CD8-positive, alpha-beta T cell (primary cell): ENCODE measurements at places on chromosomes 16 and 17. TPM values are rescaled to one million over a fixed set of nuclear protein-coding genes. Genes with fewer than 3 reads are reported as not detected.

DNA sequence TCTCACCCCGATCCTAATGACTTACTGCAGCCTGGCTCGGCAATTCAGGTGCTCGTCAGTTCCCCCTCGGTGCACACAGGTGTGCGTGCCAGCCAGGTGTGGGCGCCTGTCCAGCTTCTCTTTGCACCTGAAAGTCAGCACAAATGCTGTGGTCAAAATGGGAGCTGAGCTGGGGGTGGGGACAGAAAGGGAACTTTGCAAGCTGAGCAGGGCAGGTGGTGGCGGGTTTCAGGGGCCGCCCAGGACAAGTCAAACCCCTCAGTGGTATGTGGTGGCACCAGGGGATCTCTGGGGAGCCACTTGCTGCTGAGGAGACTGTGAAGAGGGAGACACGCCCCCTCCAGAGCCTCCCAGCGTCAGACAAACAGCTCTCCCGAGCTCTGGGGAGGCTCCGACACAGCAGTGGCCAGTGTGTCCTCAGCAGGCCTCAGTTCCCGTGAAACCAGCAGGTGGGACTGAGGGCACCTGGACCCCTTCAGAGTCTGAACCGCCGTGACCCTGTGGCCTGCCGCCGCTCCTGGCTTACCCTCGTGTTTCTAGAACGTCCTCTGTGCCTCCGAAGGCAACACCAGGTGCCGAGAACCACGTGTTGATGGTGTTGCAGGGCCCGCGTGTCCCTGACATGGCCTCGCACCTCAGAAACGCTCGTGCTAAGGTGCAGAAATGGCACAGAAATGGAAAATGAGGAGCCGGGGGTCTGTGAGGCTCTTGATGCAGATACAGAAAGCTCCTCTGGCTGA, 233.5 kb upstream of the TNRC6C start:
- DNase-seq = no peak

- DNase-seq = no peak
These were observed 5.2 kb upstream of the OR4D2 start for GRCh38 chr17:58161566-58161965.

PRRT2 gene
- 1.7 TPM for total RNA-seq

PITPNM3 gene
- total RNA-seq = 0.30 TPM

GRCh38 chr16:1707193-1707790, 1.3 kb downstream of the MAPK8IP3 start:
- no peak for DNase-seq

- no peak for DNase-seq
These were observed 30.8 kb downstream of the NDEL1 start for GRCh38 chr17:8466456-8466855.

DNA sequence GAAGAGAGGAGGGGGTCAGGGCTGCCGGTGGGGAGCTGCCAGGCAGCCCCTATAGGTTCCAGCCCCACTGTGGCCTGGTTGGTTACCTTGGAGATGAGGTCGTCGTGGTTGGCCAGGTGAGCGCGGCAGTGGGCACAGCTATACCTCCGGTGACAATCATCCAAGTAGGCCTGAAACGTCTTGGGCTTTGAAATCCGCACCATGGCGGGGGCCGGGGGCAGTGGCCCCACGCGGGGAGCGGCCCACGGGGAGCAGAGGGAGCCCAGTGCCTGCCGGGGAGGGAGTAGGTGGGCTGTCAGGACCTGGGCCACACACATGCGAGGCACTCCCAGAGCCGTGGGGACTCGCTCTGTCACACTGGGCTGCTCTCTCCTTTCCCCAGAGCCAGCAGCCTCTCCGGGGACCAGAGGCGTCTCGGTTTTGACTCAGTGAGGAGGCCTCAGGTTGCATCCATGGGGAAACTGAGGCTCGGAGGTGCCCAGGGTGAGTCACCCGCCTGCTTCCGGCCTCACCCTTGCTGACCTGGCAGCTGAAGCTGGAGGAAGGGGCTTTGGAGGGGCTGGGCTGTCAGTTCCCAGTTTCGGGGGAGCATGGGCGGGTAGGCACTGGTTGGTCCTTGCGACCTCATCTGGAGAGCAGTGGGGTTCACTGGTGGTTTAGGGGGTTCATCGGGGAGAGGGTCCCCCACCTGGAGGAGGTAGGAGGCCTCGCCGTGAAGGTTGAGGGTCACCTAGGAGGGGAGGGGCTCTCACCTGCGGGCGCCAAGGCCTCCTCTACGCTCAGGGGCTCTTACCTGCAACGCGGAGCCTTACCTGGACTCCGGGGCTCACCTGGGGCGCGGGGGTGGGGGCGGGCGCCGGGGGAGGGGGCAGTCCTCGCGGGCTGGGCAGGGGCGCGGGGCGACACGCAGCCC, 591 bp downstream of the YPEL3 start:
- peak; percentile 55 for DNase-seq

TBC1D3I gene
- total RNA-seq = 0.41 TPM

NXPH3 gene
- not detected for total RNA-seq

DNA sequence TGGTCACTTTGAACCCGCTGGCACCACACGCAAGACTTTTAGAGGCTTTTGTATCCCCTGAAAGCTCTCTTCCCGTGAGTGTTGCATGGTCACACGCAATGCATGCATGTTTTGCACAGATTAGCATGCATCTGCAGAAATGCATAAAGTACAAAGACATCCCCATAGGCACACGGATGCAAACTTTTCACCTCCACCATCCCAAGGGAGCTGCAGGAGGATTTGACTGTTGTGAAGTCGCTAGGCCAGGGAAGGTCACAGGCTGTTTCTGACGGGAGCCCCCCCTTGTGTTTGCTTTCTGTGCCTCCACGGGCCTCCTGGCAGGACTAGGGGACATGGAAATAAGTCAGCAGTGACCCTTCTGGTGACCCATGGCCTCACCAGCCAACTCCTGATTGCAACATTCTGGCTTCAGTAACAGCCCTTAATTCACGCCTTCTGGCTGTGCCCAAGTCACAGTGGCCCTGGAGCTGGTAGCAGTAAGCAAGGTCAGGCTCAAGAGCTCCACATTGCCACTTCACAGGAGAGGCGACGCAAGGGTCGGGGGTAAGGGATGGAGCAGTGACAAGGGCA, 45.1 kb downstream of the SOX9 start:
- DNase-seq = no peak

DNA sequence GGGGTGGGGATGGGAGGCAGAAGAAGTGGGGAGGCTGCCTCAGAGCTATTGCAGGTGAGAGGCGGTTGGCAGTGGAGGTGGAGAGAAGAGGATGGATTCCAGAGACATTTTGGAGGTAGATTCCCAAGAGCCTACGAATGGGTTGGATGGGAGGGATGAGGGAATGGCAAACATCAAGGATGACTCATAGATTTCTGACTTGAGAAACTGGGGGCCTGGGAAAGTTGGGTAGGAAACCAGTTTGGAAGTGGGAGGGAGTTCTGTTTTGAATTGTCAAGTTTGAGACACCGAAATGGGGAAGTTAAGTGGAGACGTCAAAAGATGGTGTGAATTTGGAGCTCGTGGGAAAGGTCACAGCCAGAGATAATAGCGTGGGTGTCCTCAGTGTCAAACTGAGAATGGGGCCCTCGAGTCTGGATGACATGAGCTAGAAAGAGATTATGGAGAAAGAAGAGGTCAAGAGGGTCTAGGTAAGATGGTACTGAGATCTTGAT, 6.2 kb upstream of the CYLD start:
- DNase-seq = peak; percentile 21

C17orf78 gene
- not detected for total RNA-seq

GRCh38 chr16:79997257-79997656, 396.7 kb upstream of the MAF start:
- no peak for DNase-seq

CX3CL1 gene
- total RNA-seq = not detected

TUBG2 gene
- 10.6 TPM for total RNA-seq

DNA sequence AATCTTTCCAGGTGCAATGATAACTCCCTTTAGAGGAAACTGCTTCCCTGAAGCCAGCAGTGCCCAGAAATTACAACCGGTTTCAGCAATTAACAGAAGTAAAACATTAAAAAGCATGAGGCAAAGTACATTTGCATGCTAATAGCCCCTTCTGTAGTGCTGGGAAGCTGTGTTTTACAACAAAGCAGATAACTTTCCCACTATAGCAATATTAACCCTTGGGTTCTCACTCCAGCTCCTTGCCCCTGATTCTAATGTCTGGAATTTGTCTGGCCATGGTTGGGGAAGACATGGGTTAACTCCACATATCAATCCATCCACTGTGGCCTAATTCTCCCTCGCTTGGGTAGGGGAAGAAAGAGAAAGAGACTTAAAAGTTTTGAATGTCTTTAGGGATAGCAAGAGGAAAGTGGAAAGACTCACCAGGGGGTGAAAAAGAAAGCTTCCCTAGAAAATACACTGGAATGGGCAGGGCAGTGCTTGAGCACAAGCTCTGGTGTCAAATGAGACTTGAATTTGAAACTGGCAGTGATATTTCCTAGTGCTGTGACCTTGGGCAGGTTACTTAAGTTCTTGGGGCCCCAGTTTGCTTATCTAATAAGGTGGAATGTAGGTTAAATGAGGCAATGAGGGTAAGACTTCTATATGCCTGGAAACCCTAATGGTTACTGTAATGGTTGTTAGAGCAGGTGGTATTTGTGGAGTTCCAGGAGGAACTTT, 102.0 kb downstream of the SOX9 start:
- no peak for DNase-seq

BIRC5 gene
- 0.17 TPM for total RNA-seq

DNA sequence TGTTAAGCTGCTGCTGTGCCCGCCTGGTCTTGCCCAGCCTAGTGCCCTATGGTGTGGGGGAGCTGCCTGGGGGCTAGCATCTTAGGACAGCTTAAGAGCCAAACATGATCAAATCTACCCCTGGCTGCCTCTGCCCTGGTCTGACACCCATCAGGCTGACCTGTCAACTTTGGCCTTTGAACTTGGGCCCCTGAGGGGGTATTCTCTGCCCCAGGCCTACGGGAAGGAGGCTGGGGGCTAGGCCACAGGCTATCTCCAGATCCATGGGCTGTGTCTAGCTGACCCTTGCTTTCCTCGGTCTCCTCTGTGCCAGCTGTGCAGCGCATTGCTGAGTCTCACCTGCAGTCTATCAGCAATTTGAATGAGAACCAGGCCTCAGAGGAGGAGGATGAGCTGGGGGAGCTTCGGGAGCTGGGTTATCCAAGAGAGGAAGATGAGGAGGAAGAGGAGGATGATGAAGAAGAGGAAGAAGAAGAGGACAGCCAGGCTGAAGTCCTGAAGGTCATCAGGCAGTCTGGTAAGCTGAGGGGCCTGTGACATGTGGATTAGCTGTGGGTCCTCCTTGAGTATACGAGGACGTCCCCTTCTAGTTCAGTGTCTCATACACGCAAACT, 3.3 kb upstream of the STARD3 start:
- DNase-seq = no peak

DNA sequence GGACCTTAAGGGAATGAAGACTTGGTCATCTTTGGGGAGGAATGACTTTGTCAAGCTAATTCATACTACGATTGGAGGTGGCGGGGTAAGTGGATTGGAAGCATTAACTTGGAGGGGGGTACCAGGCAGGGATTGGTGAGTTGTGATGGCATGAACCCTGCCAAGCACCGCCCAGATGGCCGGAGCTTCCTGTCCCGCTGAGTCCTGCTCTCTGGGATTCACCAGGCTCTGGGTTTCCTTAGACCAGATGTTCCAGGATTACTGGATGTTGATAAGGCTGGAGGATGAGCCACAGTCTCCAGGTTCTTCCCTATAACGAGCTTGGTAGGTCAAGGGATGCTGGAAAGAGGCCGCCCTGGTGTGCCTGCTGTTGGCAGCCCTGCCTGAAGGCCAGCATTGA, 154.9 kb downstream of the SDK2 start:
- DNase-seq = no peak

- DNase-seq = no peak
These were observed 8.2 kb upstream of the FOXN1 start for GRCh38 chr17:28497931-28498330.

DNA sequence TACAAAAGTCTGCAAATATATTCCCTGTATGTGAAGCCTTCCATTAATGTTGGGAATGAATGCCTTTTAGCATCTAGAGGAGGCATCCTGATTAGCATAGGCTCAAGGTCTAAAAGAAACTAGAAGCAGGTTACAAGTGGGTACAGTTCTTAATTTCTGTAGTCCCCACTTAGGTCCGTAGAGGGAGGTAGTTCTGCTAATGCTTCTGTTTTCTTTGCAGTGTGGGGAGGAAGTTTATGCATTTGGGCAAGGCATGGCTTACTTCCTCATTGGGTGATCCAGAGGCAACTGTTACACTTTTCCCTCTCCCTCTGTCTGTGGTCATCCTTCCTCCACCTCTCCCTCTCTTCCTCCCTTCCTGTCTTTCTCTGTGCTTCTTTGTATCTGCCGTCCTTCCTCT, 108.4 kb upstream of the ZKSCAN2 start:
- no peak for DNase-seq

- peak; percentile 50 for DNase-seq
These were observed at the start of gene PSMB10 for GRCh38 chr16:67936124-67936879. PSMB10 (minus strand) TSS chr16:67936850; CDS start chr16:67936749, 101 bp downstream.

- DNase-seq = no peak
These were observed 271.4 kb upstream of the MAF start for GRCh38 chr16:79871906-79872305.

GRCh38 chr17:58326609-58327362, 1.8 kb downstream of the TSPOAP1 start:
- no peak for DNase-seq

- no peak for DNase-seq
These were observed 87.1 kb downstream of the PLXDC1 start for GRCh38 chr17:39064374-39064773.

- DNase-seq = no peak
These were observed 12.4 kb downstream of the MRPL27 start for GRCh38 chr17:50360486-50361115.

DNA sequence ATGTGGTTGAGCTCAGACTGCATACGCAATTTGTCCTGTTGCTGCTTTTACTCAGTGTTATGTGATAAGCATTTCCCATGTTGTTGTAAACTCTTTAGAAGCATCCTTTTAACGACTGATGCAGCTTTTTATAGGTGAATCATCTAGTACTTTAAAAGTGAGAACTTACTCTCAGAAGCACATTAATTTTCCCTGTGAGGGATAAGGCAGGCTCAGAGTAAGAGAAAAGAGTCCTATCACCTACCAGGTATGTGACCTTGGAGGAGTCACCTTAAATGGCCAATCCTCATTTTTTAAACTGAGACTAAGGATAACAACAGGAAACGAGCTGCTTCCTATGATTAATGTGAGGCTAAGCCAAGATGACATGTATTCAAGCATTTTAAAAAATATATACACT, 34.4 kb upstream of the GAN start:
- no peak for DNase-seq

DNA sequence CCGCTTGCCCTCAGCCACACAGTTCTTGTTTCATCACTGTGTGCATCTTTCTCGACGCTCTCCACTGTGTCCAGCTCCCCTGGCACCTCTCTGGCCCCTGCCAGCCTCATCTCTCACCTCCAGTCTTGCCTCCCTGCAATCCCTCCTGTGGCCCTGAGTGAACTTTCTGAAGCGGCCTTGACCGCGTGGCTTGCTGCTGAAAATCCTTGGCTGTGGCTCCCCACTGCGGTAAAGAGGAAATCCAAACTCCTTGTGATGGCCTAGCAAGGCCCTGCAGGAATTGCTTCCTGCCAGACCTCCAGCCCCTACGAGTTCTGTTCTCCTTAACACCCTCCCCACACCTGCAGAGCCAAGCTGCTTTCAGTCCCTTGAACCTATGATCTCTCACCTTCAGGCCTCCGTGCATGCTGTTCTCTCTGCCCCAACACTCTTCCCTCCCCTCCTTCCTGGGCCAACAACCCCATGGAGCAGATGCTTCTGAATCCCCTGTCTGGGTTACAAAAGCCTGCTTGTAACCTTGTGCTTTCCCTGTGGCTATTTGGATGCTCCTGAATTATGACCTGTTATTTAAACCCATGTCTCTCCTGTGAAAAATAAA, 33.6 kb upstream of the BRD7 start:
- no peak for DNase-seq
